ENCODE measurements at places on chromosomes 2 and 18.

DNA sequence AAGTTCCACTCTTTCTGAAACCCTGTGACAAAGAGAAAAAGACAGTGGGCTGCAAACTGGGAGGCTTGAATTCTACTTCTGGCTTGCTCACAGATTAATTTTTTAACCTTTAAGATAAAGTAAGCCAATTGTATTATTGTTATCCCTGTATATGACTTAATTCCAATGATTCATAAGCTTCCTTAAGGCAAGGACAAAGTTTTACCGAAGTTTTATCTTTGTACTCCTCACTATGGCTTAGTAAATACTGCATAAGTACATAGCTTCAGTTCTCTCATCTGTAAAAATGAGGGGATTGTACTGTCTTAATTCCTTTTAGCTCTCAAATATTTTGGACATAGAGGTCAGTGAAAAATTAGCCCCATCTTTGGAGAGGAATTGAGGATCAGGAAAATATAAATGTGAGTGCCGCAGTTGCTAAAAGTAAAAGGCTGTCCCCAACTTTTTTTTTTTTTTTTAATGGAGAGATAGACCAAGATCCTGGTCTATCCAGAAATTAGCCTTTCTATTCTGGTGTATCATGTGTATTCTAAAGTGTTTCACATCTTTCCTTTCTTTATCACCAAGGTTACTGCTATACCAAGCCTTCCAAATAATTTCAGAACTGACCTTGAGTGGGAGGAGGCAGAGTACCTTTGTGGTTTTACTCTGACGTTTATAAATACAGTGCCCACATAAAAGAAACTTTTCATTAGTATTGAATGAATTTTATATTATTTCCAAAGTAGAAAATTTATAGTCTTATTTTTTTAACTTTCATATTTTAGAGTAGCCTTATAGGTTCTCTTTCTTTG is 13.3 kb downstream of the RELCH start:
- no peak for DNase-seq

GRCh38 chr18:44216169-44216568 is 464.5 kb upstream of the SETBP1 start:
- no peak for DNase-seq

DNA sequence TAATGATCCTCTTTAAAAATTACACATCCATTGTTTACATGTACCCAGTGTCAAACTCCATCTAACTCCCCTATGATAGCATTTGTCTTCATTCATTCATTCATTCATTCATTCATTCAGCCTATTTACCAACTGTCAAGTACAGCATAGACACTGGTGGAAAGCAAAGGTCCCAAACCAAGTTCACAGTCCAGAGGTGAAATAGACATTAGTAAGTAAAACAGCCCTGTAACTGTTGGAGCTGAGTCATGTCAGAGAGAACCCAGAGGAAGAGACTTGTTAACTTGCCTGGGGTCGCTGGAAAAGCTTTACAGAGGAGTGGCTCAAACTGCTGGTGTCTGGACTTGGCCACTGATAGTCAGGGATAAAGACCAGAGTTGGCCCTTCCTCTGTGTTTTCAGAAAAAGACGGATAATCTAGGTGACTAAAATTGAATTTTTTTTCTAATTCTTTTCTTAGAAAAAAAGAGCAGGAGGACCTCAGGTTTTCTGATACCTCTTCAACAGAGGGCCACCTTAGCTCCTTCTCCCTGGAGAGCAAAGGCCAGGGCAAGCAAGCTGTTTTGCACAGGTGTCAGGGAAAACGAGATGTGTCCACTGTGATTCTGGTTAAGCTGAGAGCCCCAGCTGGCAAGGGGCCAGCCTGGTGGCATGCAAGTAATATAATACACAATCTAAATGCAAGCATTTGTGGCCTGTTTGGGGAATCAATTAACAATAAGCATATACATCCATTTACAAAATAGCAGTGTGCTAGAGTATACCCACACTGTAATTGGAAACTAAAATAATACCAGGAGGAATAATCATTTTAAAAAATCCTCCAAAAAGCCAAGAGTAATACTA is 96.7 kb upstream of the SLC14A2 start:
- no peak for DNase-seq

- DNase-seq: peak; percentile 50
These were observed 28.3 kb downstream of the ANXA4 start for GRCh38 chr2:69770193-69770702.

- DNase-seq: no peak
These were observed 41.5 kb downstream of the SP140 start for GRCh38 chr2:230267059-230267458.

- DNase-seq: no peak
These were observed 20.3 kb upstream of the IL36G start for GRCh38 chr2:112957511-112957910.

- no peak for DNase-seq
These were observed at the start of gene COL6A3 for GRCh38 chr2:237413777-237414661. COL6A3 (minus strand) TSS chr2:237414164; CDS start chr2:237396817, 17,347 bp downstream.

DNA sequence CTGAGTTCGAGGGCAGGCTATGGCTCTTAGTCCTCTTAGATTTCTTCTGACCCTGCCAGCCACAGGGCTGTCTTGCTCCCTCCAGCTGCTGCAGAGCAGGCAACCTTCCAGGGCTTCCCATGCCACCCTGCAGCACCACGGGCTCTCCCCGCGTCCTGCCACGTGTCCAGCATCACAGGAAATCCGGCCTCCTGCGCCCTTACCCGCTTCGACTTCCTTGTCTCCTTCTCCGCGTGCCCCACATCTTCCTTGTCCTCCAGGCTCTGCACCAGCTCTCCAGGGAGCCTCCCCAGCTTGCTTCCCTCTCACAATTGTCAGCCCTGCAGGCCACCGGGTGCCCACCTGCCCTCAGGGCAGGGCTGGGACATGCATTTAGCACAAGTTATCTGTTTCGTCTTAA is 253.5 kb downstream of the DCDC2C start:
- no peak for DNase-seq

- DNase-seq: no peak
These were observed 403 bp downstream of the MAP2 start for GRCh38 chr2:209424199-209424701.

GRCh38 chr18:7336623-7337022 is 105.7 kb downstream of the LRRC30 start:
- DNase-seq: no peak

DNA sequence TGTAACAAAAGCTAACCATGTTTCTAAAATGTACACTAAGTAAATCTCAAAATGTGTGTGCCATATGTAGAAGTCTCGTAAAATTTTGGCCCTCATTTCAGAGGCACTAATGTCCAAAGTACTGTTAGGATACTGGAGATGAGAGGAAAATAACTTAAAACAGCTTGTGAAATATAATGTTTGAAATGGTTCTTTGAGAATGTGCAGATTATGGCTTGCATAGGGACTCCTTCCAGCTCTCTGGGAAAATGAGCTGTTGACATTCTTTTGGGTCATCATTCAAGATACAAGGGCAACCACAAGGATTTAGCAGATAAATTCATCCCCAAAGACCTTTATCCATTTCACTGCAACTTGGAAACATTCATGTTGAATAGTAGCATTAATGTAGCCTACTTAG is 38.1 kb upstream of the OTX1 start:
- no peak for DNase-seq

DNA sequence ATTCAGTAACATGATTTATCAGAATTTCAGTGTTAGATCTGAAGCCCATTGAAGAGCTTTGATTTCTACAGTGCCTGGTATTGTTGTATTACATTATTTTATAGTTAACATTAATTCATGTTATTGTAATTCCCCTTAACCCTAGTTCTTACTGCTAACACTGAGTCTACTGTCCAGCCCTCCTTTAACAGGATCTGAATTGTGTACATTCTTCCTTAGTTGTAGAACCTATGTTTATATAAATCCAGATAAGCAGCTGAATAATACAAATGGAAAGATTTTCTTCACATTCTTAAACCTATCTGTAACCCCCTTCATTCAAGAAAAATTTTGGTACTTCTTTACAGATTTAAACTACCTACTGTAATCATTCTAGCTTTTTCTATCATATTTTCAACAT is 14.7 kb downstream of the NDUFAF7 start:
- DNase-seq: no peak

- no peak for DNase-seq
These were observed 124.8 kb downstream of the PHLPP1 start for GRCh38 chr18:62839874-62840713.

DNA sequence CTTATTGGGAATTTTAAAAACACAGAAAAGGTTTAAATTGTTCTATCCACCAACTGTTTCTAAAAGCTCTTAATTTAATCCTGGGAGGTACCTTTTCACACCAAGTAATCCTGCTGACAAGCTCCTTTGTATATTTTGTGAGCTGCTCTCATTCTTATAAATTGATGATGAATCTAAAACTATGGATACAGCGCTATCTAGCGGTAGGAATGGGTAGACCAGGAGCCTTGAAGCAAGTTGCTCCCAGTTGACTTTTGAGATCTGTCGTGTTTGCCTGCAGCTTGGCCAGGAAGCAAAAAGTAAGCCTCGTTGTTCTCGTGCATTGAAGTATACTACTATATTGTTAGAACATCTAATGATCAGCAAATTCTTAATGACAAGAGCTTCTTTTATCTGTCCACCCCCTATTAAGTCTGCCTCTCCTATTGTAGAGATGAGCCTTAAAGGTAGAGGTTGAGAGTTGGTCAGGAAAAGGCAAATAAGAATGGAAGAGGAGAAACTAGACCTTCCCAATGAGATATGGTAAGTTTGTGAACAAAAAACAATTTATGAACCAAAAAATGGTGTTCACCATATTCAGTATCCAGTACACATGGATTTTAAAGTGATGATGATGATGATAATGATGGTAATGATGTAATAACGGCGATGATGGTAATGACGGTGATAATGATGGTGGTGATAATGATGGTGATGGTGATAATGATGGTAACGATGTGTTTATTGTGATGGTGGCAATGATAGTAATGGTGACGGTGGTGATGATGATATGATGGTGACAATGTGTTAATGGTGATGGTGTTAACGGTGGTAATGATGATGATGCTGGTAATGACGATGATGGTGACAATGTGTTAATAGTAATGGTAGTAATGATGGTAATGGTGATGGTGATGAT is 212.1 kb upstream of the NCKAP5 start:
- peak; percentile 85 for DNase-seq

DNA sequence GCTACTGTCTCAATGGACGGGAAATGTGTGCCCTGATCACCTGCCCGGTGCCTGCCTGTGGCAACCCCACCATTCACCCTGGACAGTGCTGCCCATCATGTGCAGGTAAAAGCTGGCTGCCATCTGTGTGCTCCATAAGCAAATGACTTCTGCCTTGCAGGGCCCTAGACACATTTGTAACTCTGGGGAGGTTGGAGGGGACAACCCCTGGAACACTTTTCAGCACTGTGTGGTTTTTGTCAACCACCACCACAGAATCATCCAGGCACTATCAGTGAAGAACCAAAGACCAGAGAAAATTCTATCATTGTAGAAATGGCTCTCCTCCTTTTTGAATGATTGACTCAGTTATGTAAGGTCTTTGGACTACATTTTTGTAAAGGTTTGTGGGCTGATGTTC is 84.3 kb downstream of the FEZ2 start:
- DNase-seq: no peak

- DNase-seq: no peak
These were observed 358.1 kb upstream of the SYT4 start for GRCh38 chr18:43635397-43635796.

DNA sequence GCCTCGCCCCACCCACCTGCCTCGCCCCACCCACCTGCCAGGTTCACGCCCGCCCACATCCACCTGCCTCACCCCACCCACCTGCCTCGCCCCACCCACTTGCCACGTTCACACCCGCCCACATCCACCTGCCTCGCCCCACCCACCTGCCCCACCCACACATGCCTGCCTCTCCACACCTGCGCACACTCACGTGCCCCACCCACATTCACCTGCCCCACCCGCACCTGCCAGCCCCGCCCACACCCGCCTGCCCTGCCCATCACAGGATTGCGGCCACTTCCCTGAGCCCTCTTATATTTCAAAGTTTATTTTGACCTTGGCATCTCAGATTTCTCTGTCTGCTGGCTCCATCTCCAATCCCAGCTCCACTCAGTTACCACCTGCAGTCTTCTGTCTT is 217.5 kb upstream of the SOX11 start:
- no peak for DNase-seq

DNA sequence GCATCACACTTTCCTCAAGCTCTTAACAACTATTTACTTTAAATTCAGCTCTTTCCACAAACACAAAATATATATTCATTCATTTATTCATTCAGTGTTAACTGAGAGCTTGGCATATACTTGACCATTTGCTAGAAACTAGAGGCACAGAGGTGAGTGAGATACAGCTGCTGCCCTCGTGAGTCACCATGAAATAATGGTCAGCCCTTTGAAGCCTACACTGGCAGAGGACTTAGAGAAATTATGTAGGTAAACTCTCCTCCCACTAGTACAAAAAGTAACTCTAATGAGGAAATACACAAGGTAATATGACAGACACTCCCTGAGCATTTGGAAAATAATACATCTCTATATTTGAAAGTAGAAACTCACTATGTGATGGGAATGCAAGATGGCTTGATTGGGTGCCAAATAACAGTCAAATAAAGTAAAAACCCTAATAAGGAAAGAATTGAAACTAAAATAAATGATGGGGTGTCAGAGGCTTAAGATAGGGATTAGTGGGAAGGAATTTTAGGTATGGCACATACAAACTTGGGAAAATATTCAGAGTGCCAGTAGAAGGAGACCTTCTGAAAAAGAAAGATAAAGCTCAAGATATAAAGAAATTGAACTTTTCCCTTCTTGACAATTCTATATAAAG is 61.1 kb downstream of the ANTXR1 start:
- no peak for DNase-seq

GRCh38 chr2:162731917-162732804 is 106.4 kb downstream of the KCNH7 start:
- DNase-seq: no peak

DNA sequence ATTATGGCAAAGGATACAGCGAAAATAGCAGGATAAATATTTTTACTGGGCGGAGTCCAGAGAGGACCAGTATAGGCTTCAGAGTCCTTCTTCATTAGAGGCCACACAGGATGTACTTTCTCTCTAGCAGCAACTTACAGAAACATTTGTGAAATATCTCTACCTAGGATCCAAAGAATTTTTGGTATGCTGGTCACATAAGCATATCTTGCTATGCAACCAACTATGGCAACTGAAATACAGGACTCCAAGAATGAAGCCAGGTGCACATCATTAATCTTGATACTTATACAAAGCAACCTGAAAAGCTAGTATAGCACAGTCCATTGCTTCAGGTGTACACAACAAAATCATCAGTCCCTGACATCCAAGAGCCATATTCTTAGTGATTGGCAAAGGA is 59.1 kb upstream of the NABP1 start:
- DNase-seq: no peak
